ENCODE measurements at places on chromosomes 1 and 21.

GRCh38 chr1:159211331-159212136 is 6.9 kb downstream of the ACKR1 start:
- DNase-seq, result peak; percentile 13

GRCh38 chr1:49185450-49185980 is 408.8 kb upstream of the BEND5 start:
- no peak for DNase-seq

DNA sequence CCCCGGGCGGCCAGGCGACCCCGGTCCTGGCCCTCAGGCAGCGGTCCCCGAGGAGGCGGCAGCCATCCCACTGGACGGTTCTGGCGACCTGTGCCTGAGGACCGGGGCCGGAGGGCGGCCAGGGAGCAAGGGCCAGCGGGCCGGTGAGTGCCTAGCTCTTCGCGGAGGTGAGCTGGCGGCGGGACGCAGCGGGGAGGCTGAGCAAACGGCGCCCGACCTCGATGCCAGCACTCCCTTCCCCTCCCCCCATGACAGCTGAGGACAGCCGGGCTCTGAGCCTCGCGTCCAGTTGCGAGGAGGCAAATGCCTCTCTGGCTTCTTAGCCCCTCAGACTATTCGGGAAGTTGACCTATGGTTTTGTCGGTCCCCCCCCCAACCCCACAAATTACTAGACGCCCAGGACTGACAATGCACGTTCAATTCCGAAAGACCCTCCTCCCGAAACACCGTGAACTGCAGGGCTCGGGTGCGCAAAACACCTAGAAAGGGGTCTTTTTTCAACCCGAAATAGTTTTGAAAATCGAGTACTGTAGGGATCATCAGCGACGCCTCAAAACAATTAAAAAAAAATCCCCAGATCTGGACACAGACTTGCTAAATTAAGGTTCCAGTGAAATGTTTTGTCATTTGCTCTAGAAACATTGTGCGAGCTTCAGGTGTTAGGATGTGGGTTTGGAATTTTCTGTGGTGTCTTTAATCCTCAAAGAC is 8.3 kb downstream of the CDKN2C start:
- peak; percentile 17 for DNase-seq

- DNase-seq, result no peak
These were observed 516.9 kb downstream of the PTPRU start for GRCh38 chr1:29753244-29753643.

- no peak for DNase-seq
These were observed 128.1 kb downstream of the PLXNA2 start for GRCh38 chr1:208115924-208116640.

DNA sequence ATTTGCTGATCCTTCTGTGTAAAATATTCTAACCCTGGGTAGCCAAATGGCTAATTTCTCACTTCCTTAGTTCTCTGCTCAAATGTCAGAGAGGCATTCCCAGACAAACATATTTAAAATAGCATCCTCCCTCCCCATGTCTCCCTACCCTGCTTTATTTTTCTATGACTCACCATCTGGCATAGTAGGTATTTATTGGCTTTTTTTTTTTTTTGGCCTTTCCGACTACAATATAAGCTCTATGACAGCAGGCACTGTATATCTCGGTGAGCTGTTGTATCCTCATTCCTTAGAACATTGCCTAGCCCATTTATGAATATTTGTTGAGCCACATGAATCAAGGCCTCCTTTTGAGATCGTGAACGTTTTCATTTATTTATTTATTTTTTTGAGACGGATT is 1.5 kb upstream of the NEK7 start:
- no peak for DNase-seq

DNA sequence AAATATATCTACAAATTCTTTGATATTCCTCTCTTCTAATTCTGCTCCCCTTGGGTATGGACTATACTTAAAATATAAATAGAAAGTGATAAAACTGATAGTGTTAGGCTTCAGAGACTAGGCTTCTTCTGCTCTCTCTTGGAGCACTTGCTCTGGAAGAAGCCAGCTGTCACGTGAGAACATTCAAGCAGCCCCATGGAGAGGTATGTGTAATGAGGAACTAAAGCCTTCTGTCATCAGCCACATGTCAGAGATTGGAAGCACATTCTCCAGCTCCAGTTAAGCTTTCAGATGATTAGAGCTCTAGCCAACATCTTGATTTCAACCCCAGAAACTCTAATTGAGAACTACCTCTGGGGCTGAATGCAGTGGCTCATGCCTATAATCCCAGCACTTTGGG is 34.3 kb downstream of the XKR8 start:
- DNase-seq, result no peak

GRCh38 chr1:185453496-185454192 is 136.6 kb upstream of the IVNS1ABP start:
- no peak for DNase-seq

DNA sequence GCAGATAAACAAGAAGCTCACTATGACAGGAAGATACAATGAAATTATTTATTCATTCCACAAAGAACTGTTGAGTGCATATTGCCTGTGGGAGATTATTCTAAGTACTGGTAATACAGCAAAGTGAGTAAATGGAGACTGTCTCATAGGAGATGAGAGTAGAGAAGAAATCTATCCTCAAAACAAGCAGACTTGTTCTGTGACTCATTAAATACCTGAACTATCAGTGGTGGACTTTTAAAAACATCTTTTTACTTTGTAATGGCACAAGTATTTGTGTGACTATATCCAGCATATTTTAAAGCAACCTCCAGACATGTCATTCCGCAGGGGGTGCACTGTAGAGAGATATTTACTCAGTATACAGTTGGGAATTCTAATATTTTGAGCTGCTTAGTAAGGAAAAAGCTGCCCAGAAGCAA is 259.2 kb downstream of the FMN2 start:
- DNase-seq, result no peak

- DNase-seq, result no peak
These were observed 223.6 kb upstream of the RAB4A start for GRCh38 chr1:229047161-229047839.

GRCh38 chr1:218281285-218281684 is 3.8 kb upstream of the RRP15 start:
- no peak for DNase-seq

DNA sequence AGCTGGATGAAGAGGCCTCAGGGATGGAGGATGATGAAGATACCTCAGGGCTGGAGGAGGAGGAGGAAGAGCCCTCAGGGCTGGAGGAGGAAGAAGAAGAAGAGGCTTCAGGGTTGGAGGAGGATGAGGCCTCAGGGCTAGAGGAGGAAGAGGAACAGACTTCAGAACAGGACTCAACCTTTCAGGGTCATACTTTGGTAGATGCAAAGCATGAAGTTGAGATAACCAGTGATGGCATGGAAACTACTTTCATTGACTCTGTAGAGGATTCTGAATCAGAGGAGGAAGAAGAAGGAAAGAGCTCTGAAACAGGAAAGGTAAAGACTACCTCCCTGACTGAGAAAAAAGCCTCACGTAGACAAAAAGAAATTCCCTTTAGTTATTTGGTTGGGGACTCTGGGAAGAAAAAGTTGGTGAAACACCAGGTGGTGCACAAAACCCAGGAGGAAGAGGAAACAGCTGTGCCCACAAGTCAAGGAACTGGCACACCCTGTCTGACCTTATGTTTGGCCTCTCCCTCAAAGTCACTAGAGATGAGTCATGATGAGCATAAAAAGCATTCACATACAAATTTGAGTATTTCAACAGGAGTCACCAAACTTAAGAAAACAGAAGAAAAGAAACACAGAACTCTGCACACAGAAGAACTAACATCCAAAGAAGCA is 15.4 kb downstream of the L1TD1 start:
- no peak for DNase-seq

GRCh38 chr21:31583498-31583897 is 76.0 kb upstream of the SOD1 start:
- no peak for DNase-seq

DNA sequence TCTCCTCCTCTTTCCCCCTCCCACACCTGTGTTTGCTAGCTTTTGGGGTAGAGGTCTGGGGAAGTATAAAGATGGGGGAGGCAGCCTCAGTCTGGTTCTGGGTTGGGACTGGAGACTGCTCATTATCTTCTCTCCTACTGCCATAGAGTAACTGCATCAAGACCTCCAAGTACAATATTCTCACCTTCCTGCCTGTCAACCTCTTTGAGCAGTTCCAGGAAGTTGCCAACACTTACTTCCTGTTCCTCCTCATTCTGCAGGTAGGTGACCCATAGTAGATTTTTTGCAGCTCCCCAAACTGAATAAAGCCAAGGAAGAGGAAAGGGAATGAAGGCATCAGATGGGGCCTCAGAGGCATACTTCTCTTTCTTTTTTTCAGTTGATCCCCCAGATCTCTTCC is 5.3 kb downstream of the ATP8B2 start:
- no peak for DNase-seq

- DNase-seq, result no peak
These were observed 45.7 kb downstream of the SLC9A1 start for GRCh38 chr1:27109103-27109822.

GRCh38 chr1:234440348-234440747 is 38.6 kb downstream of the TARBP1 start:
- DNase-seq, result no peak

DNA sequence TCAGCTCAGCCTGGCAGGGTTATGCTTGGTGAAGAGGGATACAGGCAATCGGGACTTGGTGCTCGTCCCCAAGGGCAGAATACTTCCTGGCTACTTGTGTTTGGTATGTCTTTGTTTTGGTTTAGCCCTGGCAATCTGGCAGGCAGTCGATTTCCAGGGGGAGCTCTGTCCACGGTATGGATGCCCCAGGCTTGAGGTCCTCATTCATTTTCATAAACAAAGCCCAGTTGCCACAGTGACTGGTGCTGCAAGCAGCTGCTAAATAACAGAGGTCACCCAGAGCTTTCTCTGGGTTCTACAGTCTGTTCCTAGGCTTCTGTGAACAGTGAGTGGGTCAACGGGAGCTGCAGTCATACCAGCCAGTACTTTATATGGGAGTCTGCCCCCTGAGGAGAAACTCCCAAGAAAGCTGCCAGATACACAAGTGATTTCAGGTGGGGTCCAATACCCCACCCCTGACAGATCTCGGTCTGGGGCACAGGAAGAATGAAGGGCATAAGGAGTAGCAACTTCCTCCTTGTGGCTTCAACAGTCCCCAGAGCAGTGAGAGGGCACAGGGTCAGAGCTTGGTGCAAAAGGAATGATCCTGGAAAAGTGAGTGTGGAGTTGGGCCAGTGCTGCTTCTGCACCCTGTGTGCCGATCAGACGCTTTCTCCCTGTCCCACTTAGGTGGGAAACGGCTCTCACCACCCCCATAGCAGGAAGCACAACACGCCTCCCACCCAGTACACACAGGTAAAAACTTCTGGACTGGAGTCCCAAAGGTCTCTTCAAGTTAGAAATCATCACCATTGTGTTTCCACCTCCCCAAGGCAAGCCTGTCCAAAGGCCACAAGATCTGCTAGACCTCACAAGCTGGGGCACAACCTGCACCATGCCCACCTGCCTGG is 55.5 kb downstream of the TGFBR3 start:
- no peak for DNase-seq

DNA sequence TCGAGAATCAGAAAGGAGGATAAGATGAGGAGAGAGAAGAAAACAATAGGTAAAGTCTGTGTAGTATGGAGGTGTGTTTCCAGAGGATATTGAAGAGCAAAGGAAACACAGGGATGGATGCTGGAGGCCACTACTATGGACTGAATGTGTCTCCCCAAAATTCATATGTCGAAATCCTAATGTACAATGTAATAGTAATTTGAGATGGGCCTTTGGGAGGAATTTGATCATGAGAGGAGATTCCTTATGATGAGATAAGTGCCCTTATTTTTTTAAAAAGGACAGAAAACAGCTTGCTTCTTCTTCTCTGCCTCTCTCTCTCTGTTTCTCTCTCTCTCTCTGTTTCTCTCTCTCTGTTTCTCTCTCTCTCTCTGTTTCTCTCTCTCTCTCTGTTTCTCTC is 602.2 kb upstream of the ADAMTS5 start:
- no peak for DNase-seq

DNA sequence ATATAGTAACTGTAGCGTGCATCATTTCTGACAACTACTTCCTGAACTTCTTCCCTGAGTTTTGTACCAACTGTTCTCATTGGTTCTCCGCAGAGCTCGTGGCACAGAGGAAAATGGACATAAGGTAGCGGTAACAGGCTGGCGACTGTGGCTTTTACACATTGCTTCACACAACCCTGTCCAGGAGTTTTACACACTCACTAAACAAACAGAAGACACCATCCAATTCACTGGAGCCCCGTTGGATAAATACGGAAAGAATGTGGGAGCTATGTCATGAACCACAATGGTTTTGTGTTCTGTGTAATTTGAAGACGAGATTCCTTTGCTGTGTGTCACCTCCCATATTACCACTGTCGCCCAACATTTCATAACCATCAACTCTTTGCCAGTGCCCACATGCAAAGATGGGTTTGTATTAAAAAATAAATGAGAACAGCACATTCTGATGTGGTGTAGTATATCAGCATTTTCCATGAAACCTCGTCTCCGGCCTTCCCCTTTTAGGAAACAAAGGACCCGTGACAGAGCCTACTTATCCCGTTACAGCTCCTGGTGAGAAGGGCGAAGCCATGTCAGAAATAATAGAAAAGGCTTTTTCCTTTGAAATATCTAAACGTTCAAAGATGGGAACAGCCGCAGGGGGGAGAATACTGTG is 47.4 kb upstream of the ENAH start:
- no peak for DNase-seq

- DNase-seq, result no peak
These were observed 71.7 kb downstream of the SETD4 start for GRCh38 chr21:35988416-35989137.

DNA sequence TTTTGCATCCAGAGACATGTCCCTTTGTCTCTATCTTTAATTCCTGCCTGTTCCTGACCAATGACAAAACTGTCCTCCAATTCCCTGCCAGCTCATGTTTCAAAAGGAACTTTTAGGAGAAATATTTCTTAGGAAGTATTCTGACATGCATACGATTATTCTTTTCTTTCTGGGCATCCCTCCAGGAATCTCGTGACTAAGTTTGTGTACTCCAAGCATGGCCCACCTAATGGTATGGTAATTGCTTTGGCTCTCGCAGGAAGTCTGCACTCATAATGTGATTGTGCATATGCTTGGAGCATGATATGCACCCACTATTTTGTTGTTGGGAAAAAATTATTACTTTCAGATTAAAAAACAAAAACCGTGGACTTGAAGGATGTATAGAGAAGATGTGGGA is 256.4 kb downstream of the PRDM2 start:
- no peak for DNase-seq

GRCh38 chr21:36879827-36880226 is 86.6 kb downstream of the HLCS start:
- DNase-seq, result no peak

DNA sequence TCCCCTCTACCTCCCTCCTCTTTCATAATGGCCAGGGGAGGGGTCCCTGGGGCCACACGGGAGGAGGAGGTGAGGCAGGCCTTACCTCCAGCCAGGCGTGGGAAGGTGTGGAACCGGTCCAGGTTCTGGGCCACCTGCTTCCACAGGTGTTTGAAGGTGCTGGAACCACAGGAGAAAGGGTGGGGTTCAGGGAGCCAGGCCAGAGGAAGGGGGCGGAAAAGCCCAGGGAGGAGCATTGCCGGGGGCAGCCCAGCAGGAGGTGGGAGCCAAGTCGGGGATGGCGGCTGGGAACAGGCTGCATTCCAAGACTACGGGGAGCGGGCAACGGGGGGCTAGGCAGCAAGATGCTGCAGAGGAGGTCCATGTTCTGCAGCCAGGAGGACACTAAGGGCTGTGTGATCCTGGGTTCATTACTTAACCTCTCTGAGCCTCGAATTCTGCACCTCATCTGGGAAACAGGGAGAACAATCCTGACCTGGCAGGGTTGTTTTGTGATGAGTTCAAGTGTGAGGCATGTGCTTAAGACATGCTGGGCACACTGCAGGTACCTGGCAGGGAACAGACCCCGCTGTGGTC is 19.8 kb upstream of the TAS1R2 start:
- DNase-seq, result no peak

GRCh38 chr1:40664167-40664537 is 1.3 kb downstream of the RIMS3 start:
- DNase-seq, result no peak

GRCh38 chr1:209621286-209621685 is 30.9 kb downstream of the LAMB3 start:
- no peak for DNase-seq
